ENCODE measurements at places on chromosomes 1 and 21.

- no peak for DNase-seq
Observed at GRCh38 chr1:5907966-5908365, 84.3 kb downstream of the NPHP4 start.

DNA sequence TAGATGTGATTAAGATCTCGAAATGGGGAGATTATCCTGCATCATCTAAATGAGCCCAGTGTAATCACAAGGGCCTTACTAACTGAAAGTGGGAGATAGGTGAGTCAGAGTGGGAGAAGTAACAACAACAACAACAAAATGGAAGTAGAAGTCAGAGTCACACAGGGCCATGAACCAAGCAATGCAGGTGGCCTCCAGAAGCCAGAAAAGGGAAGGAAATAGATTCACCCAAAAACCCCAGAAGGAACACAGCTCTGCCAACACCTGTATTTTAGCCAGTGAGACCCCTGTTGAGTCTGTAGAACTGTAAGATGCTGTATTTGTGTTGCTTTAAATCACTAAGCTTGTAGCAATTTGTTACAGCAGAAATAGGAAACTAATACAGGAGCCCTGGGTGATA is 4.1 kb downstream of the TAGLN2 start:
- no peak for DNase-seq

DNA sequence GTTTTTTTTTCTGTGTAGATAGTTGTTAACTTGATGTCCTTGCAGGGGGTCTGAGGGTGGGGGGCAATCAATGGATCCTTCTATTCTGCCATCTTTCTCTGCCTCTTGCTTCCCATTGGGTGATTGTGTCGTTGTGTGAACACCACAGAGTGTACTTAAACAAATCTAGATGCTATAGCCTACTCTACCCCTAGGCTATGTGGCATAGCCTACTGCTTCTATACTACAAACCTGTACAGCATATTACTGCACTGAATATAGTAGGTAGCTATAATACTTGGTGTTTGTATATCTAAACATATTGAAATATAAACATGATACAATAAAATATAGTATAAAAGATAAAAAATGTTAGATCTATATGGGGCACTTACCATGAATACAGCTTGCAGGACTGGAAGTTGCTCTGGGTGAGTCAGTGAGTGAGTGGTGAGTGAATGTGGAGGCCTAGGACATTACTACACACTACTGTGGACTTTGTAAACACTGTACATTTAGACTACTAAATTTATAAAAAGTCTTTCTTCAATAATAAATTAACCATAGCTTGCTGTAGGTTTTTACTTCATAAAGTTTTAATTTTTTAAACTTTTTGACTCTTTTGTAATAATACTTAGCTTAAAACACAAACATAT is 105.4 kb downstream of the CENPF start:
- peak; percentile 42 for DNase-seq

DNA sequence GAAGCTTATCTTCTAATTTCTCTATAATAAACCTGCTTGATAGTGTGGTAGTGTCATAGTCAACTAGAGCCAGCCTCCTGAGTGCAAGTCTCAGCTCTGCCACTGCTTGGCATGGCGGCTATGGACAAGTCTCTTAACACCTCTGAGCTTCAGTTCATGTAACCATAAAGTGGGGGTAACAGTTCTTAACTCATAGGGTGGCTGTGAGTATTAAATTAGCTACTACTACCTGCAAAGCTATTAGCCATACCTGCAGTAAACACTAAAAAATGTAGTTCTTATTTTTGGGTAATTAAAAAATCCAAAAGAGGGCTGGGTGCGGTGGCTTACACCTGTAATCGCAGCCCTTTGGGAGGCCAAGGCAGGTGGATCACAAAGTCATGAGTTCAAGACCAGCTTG is 2.2 kb upstream of the CDC42 start:
- no peak for DNase-seq

GRCh38 chr21:37294679-37295078 is 27.5 kb upstream of the VPS26C start:
- no peak for DNase-seq

DNA sequence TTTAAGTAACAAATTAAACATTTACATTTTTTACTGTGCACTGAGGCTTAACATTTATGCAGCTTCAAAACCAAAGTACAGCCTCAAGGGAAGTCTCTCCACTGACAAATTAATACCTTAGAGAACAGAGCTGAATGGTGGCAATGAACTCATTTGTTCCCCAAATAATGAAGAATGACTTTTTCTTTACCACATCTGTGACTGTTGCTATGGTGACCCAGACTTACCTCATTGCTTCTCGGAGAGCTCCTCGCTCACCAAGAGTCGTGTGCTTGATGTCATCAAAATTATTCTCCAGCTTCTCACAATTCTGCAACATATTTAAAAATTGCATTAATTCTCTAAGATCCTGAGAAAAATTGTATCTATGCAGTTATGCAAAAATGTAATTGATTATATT is 92.9 kb downstream of the DPYD start:
- DNase-seq, result no peak

Data from HCEC 1CT (cell line).